Urothelium cell line (cell line): ENCODE measurements at places on chromosomes 12 and 14.
A peak's percentile ranks its signal among the peaks of the same experiment; 100 is the strongest.

- peak; percentile 22 for DNase-seq
Measured at GRCh38 chr12:119594772-119595445, 1.3 kb downstream of the TMEM233 start.

DNA sequence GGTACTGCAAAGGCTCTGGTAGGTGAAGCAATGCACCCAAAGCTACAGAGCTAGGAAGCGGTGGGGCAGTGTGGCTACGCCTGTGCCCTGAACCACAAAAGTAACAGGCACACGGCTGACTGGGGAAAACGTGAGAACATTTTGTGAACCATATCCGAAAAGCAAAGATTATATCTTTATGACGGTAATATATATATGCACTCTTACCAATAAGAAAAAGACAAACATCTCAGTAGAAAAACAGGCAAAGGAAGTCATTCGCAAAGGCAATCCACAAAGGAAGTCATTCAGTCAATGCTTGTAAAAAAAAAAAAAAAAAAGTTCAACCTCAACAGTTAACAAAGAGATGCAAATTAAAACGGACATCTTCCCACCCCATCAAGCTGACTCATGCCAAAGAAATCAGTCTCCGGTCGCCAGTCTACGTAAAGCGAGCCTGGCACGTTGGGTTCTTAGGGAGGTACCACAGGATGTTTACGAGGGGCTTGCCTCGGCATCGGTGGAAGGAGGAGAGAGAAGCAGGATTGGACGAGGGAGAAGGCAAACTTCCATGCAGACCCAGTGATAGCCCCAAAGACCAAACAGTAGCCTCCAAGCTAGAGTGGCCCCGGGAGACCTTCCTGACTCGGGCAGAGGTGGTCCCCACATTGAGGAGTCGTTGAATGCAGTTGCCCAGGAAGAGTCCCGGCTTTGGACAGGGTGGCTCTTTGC lies 39.4 kb upstream of the PPP2R5C start:
- peak; percentile 77 for DNase-seq

DNA sequence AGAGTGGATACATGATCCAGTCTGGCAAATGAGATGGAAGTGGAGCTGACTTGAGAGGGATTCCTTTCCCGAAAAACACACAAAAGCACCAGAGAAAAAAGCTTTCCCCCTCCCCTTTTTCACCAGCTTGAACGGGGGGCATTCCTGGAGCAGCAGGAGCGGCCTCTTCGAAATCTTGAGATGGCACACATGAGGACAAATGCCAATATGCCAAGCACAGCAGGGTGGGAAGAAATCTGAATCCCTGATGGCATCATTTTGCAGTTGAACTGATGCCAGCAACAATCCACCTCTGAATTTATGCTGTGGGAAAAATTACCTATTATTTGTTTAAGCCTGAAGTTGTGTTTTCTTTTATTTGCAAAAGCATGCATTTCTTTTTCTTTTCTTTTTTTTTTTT lies 29.7 kb upstream of the BICD1 start:
- no peak for DNase-seq

GRCh38 chr14:68459480-68460136 lies 333.3 kb downstream of the ZFP36L1 start:
- no peak for DNase-seq

DNA sequence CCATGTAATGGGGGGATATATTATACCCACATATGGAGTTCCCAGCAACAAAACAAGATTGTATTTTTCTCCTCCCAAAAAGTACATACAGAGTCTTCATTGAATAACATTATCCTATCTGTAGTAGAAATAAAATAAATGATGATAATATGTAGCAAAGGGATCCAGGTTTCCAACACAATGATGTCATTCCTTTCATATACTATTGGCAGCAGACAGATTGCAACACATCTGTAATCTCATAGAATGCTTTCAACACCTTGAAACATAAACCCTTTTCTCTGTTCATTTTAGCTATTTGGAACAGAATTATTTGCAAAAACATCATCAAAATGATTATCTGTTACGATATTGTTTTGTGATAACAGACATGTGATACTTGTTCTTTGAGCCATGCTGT lies 317.6 kb downstream of the DPF3 start:
- no peak for DNase-seq

DNA sequence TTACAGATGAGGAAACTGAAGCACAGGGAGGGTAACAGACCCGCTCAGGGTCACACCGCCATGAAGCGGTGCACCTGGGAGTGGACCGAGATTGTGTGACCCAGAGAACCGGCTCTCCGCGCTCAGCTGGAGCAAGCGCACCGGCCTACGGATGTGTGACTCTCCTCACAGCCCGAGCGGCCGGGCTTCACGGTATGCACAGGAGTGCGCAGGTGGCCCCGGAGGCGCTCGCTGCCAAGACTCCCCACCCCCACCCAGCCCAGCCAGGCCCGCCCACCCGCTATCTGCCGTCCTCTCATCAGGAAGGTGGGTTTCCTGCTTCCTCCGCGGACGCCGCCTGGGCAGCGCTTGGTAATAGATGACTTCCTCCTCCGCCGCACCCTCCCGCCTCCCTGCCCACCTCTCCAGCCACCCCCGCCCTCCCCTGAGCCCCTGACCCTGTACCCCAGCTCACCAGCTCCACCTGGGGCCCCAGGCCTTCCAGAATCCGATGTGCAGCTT lies 110.7 kb downstream of the NCOR2 start:
- DNase-seq, result no peak

DNA sequence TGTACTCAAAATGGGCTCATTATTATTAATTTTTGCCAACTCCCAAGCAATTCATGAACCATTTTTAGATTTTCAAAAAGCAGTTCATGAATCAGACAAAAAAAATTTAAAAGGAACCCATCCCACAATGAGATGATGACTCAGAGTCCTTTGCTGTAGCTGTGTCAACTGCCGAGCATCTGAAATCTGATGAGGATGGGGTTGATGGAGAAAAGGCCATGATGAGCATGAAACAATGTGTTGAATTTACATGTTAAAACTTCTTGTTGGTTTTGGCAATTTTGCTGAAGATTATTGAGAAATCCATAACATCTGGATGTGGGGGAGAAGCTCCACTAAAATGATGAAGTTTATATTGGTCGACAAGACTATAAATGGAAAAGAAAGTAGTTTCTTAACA lies 378.0 kb downstream of the FOXG1 start:
- peak; percentile 41 for DNase-seq

DNA sequence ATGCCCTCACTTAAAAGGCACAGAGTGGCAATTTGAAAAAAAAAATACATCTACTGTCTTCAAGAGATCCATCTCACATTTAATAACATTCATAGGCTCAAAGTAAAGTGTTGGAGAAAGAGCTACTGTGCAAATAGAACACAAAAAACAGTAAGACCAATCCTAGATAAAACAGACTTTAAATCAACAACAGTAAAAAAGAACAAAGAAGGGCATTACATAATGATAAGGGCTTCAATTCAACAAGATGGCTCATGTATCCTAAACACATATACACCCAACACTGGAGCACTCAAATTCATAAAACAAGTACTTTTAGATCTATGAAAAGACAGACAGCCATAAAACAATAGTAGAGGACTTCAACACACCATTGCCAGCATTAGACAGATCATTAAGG lies 93.6 kb upstream of the PCED1B start:
- no peak for DNase-seq

DNA sequence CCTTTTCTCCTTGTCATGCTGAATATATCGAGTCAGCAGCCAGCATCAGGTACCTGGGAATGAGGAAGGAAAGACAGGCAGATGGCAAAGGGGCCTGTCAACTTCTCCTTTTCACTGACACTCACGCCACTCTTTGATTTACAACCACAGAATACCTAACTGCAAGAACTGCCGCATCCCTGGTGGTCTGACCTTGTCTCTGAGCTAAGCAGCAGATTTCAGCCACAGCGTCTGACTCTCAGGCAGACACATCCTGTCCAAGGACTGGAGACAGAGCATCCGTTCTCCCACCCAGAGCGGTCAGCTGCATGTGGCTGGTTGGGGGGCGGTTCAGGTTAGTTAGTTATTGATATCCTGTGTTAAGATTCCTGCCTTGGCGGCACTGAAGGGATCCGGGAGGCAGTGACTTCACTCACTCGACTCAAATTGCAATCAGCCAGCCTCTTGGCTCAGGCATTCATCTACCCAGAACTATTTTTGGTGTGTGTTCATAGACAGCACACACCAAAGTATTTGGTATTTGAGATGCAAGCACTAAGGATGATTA lies 11.2 kb upstream of the MAP1LC3B2 start:
- peak; percentile 37 for DNase-seq

DNA sequence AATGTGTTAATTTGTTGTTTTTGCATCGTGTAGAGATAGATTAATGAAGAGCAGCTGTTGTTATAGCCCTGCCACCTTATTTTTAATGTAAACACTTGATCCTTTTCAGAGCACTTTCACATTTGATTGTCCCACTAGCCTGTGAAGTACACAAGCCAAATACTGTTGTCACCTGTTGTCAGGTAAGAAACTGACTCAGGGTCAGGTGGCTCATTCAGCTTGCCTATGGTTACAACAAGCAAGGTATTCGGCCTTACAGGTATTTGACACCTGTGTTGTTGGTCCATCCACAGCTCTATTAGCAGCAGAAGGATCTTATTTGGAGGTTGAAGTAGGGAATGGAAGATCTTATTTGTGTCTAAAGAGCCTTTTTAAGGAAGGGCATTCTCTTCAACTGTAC lies 108.9 kb downstream of the GPR135 start:
- no peak for DNase-seq

GRCh38 chr12:119689935-119690500 lies 22.1 kb downstream of the PRKAB1 start:
- no peak for DNase-seq

DNA sequence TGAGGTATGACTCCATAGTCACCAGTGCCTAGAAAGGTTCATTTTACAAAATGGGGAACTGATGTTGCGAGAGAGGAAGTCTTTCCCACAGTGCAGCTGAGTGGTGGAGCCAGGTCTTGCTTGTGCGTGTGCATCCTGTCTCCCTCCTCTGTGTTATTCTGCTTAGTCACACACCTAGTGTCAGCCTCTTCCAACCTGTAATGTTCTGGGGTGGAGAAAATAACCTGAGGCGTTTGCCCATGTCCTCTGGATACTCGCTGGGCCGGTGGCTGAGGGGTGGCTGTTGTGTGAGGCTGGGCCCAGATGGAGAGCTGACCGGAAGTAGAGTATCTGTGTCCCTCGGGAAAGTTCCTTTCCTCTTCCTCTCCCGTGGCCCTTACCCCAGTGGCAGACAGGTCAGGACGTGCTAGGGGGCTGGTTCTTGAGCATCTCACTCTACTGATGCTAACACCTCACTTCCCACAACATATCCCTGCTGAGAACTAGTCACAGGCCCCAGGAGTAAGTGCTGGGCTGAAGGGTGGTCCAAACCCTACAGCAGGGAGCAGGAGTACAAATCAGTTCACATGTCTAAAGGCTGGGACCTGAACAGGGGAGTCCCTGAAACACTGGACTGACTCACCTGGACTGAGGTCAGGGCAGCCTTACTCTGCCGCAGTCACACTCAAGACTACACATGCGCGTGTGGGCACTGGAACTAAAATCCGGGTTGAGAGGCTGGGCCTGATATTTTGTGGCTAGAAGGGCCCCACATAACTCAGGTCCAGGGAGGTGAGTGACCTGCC lies 7.0 kb downstream of the MLF2 start:
- DNase-seq, result no peak

DNA sequence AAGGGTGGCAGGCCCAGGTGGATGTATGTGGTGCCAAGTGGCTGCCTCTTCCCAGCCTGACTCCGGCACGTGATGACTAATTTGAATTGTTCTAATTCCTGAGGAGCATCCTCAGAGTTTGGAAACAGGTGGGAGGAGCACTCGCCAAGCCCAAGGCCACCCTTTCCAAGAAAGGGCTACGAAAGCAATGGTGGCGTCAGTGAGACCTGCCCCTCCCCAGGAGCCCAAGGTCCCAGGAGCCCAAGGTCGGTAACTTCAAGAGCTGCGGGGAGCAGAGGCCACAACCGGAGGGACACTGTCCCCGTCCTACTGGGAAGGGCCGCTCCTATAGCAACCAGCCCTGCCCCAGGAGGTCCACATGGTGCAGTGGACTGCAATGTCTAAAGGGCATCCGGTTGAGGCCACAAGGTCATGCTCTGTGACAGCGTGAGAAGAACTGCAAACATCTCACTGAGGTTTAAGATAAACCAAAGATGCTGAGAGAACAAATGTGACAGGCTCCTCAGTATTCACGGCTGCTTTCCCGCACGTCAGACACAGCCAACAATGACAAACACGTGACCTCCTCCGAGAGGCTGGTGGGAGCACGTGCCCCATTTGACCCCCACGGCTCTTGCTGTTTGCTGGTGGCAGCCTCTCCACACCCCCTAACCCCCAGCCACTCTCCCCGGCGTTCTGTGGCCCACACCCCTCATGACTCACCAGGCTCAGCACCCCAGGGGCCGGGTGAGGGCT lies 79.6 kb downstream of the ITPK1 start:
- peak; percentile 63 for DNase-seq

GRCh38 chr12:19458733-19459132 lies 19.4 kb downstream of the AEBP2 start:
- no peak for DNase-seq
